Activated CD4-positive, alpha-beta T cell treated with anti-CD3 and anti-CD28 coated beads, Interleukin-2, amount 10 ng/mL, durations not matched to agents 24 days and 14 days (primary cell): ENCODE measurements at places on chromosomes 7 and 10. TPM values are rescaled to one million over a fixed set of nuclear protein-coding genes. Genes with fewer than 3 reads are reported as not detected.

NXPH1 gene
- not detected in 2 replicates for total RNA-seq

GRCh38 chr10:108307250-108307924 lies 1142.9 kb upstream of the SORCS1 start:
- H3K27me3 ChIP-seq = no peaks in the 10 kb centered on the region
- no peak overlapping the region for H3K4me3 ChIP-seq
- H3K27ac ChIP-seq = no peak overlapping the region
- no peak for DNase-seq
- no peaks in the 10 kb centered on the region for H3K4me1 ChIP-seq

- H3K4me3 ChIP-seq = no peak overlapping the region
- H3K27ac ChIP-seq = no peak overlapping the region
- no peaks in the 10 kb centered on the region for H3K4me1 ChIP-seq
- DNase-seq = no peak
- no peaks in the 10 kb centered on the region for H3K36me3 ChIP-seq
Observed at GRCh38 chr10:62335326-62335725, 38.8 kb upstream of the ZNF365 start.

DNA sequence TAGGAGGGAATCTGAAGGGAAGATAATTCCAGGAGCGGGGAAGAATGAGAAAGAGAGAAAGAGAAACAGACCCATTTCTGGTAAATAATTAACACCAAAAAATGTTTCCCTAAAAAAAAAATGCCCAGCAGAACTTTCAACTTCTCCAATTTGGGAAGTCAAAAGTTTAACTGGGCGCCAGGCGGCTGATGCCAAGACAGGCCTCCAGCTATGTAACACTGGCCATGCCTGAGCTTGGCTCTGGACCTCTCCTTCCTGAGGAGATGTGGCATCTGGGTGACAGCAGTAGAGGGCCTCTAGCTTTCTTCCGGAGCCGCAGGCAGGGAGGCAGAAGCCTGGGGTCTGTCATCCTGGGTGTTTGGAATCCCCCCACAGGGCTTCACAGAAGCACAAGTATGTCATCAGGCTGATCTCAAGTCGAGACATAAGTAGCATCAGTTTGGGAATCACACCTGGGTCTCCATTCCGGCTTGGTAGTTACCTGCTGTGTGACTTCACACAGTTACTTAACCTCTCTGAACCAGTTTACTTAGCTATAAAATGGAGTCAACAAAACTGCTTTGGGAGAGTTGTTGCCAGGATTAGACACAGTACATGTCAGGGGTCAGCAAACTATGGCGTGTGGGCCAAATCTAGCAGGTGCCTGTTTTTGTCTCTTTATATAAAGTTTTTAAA lies 50.5 kb upstream of the TCF7L2 start:
- H3K4me1 ChIP-seq = no peaks in the 10 kb centered on the region
- H3K4me3 ChIP-seq = no peak overlapping the region
- H3K36me3 ChIP-seq = no peaks in the 10 kb centered on the region
- no peak overlapping the region for H3K27ac ChIP-seq
- DNase-seq = no peak

DNA sequence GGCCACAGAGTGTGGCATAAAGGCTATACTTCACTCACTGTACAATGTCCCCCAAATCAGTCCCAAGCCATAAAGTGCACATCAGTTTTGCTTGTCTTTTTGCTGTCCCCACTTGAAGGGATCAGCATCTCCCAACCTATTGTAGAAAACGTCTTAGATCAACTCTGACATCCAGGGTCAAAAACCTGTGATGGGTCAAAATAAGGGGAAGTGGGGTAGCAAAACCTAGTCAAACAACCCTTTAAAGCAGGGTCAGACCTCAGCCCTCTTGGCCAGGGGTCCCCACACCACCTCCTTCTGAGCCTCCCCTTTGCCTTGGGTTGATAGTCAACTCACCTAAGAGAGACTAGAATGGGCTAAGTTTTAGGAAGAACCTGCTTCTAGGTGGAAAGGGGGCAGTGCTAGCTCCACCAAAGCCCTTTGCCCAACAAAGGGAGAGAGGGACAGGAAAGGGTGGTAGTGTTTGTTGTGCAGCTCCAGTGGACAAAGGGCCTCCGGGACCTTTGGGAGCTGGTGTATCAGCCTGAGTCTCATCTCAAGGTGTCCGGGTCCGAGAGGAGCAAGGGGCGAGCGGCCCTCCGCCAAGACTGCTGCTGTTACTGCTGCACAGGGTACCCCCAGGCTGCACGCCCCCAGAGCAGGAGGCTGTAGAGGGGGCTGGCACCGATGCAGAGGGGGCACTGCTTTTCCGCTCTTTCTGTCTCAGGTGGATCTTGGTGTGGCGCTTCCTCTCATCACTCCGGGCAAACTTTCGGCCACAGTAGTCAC lies 3.3 kb downstream of the EGR2 start:
- DNase-seq = no peak
- peaks cover 1% of the 10 kb centered on the region for H3K27me3 ChIP-seq
- peak overlapping the region; percentile 100 for H3K27ac ChIP-seq
- H3K4me1 ChIP-seq = peaks cover 63% of the 10 kb centered on the region
- peak overlapping the region; percentile 97 for H3K4me3 ChIP-seq
- H3K36me3 ChIP-seq = peaks cover 77% of the 10 kb centered on the region

GRCh38 chr7:157712666-157713235 lies 375.9 kb downstream of the DNAJB6 start:
- no peaks in the 10 kb centered on the region for H3K4me1 ChIP-seq
- no peaks in the 10 kb centered on the region for H3K27me3 ChIP-seq
- DNase-seq = peak; percentile 46
- H3K36me3 ChIP-seq = no peaks in the 10 kb centered on the region
- no peak overlapping the region for H3K4me3 ChIP-seq

DNA sequence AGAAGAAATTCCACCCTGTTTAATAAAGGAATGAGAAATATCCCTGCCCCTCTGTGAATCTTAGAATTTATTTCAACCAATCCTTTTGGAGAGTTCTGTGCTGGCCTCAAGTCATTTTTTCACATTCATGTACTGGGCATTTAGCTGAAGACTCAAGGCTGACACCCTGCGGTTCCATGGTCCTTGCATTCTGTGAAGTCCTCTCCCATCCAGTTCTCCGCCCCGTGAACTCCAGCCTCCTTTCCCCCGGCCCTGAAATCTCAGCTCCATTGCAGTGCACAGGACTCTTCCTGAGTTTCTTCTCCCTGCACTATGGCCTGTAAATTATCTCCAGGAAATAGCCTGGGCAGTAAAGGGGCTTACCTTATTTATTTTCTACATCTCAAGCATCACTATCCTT lies 183.0 kb upstream of the KCND2 start:
- no peak overlapping the region for H3K27ac ChIP-seq
- no peaks in the 10 kb centered on the region for H3K4me1 ChIP-seq
- no peak for DNase-seq
- H3K27me3 ChIP-seq = no peaks in the 10 kb centered on the region
- no peaks in the 10 kb centered on the region for H3K36me3 ChIP-seq

ZNF736 gene
- 18.7 and 22.6 TPM in 2 replicates for total RNA-seq

PRKCQ gene
- 36.0 TPM in 2 replicates for total RNA-seq

DNA sequence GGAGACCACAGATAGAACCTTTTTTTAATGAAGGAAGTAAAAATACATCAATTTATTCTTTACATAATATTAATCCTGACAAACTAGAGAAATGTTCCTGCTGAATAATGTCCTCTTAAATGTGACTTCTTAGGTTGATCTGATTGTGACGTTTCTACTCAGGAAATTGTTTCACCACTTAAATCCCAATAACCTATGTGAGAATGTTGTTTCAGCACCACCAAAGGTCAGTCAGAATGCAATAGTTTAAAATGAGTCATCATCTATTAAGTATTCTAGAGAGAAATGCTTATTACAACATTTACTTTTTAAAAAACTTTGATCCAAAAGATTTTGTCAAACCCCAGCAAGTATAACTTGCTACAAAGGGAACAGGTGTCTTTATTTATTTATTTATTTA lies 155.4 kb upstream of the CACNA2D1 start:
- no peaks in the 10 kb centered on the region for H3K4me1 ChIP-seq
- H3K4me3 ChIP-seq = no peak overlapping the region
- DNase-seq = no peak
- no peak overlapping the region for H3K27ac ChIP-seq
- H3K36me3 ChIP-seq = no peaks in the 10 kb centered on the region
- no peaks in the 10 kb centered on the region for H3K27me3 ChIP-seq

MACC1 gene
- not detected in 2 replicates for total RNA-seq

- H3K4me1 ChIP-seq = no peaks in the 10 kb centered on the region
- no peak overlapping the region for H3K4me3 ChIP-seq
- no peaks in the 10 kb centered on the region for H3K36me3 ChIP-seq
- peaks cover 4% of the 10 kb centered on the region for H3K27me3 ChIP-seq
- no peak overlapping the region for H3K27ac ChIP-seq
Observed at GRCh38 chr10:122259075-122259466, 12.0 kb upstream of the BTBD16 start.

NAT16 gene
- not detected in 2 replicates for total RNA-seq

DNA sequence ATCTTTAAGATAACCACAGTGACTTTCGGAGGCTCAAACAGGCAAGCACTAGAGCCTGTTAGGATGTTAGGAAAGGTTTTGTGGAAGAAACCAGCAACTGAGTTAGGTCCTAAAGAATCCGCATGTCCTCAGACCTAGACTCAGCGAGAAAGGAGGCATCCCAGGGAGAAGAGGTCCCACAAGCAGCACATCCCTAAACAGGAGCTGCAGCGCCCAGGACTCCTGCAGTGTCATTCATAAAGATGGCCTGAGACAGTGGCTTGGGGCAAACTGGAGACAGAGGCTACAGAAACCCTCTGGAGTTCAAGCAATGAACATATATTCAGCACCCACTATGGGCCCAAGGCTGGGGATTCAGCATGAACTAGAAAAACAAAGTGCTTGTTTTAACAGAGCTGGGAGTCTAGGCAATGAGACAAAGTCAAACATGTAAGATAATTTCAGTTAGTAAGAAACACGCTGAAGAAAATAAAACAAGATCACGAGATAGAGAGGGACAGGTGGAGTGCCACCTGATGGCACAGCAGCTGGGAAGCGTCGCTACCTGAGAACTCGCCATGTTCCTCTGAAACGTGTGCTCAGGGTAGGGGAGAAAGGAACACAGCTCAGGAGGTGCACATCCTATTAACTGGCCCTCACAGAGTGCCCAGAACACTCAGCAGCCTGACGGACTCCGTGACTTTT lies 48.1 kb downstream of the PARD3 start:
- no peaks in the 10 kb centered on the region for H3K4me1 ChIP-seq
- no peak for DNase-seq
- no peak overlapping the region for H3K4me3 ChIP-seq
- H3K27ac ChIP-seq = no peak overlapping the region

- peaks cover 1% of the 10 kb centered on the region for H3K27me3 ChIP-seq
- H3K36me3 ChIP-seq = no peaks in the 10 kb centered on the region
- H3K4me3 ChIP-seq = no peak overlapping the region
- H3K27ac ChIP-seq = peak overlapping the region; percentile 14
Observed at GRCh38 chr7:131803816-131804215, 247.4 kb upstream of the PODXL start.

PRKAG2 gene
- 14.3 and 15.5 TPM in 2 replicates for total RNA-seq

GRCh38 chr7:151435971-151436370 lies 4.0 kb downstream of the CRYGN start:
- peaks cover 17% of the 10 kb centered on the region for H3K4me1 ChIP-seq
- peaks cover 11% of the 10 kb centered on the region for H3K27me3 ChIP-seq
- no peak overlapping the region for H3K4me3 ChIP-seq
- no peaks in the 10 kb centered on the region for H3K36me3 ChIP-seq
- DNase-seq = no peak

DNA sequence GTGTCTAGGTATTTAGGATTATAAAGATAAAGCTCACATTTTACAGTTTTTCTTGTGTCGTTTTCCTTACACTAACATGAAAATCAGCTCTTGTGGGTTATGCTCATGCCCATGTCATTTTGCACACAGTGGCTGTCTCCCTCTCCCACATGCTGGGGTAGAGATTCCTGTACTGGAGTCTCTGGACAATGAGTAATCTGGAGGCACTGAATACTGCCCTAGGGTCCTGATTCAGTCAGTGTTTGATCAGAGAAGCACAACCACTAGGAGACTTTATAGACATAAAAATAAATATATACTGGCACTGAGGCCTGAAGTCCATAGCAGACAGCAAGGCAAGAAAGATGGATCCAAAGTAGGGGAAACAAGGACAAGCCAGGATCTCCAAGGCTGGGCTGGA lies 1008.8 kb downstream of the KCNMA1 start:
- no peaks in the 10 kb centered on the region for H3K36me3 ChIP-seq
- no peaks in the 10 kb centered on the region for H3K4me1 ChIP-seq
- no peak for DNase-seq
- peaks cover 2% of the 10 kb centered on the region for H3K27me3 ChIP-seq
- no peak overlapping the region for H3K27ac ChIP-seq

- H3K4me3 ChIP-seq = no peak overlapping the region
- H3K4me1 ChIP-seq = peaks cover 4% of the 10 kb centered on the region
- no peaks in the 10 kb centered on the region for H3K36me3 ChIP-seq
- no peak overlapping the region for H3K27ac ChIP-seq
- peaks cover 9% of the 10 kb centered on the region for H3K27me3 ChIP-seq
Observed at GRCh38 chr7:154911862-154912455, 91.0 kb downstream of the PAXIP1 start.

- no peaks in the 10 kb centered on the region for H3K36me3 ChIP-seq
- H3K27ac ChIP-seq = no peak overlapping the region
- H3K4me1 ChIP-seq = peaks cover 5% of the 10 kb centered on the region
- no peak overlapping the region for H3K4me3 ChIP-seq
- DNase-seq = no peak
Observed at GRCh38 chr10:12387561-12388210, 38.3 kb downstream of the CAMK1D start.

GRCh38 chr7:3486841-3487240 lies 185.8 kb downstream of the SDK1 start:
- H3K27me3 ChIP-seq = peaks cover 15% of the 10 kb centered on the region
- H3K4me1 ChIP-seq = no peaks in the 10 kb centered on the region
- DNase-seq = no peak
- no peak overlapping the region for H3K4me3 ChIP-seq
- no peaks in the 10 kb centered on the region for H3K36me3 ChIP-seq

- peaks cover 11% of the 10 kb centered on the region for H3K27me3 ChIP-seq
- H3K4me3 ChIP-seq = no peak overlapping the region
- H3K4me1 ChIP-seq = no peaks in the 10 kb centered on the region
- DNase-seq = no peak
- no peak overlapping the region for H3K27ac ChIP-seq
Observed at GRCh38 chr10:15349112-15349511, 22.0 kb downstream of the FAM171A1 start.

- H3K27ac ChIP-seq = peak overlapping the region; percentile 7
- peaks cover 9% of the 10 kb centered on the region for H3K4me1 ChIP-seq
- peak overlapping the region; percentile 84 for H3K4me3 ChIP-seq
- peaks cover 21% of the 10 kb centered on the region for H3K27me3 ChIP-seq
Observed at GRCh38 chr7:158958618-158959017, 102.3 kb downstream of the DYNC2I1 start.

SEMA3C gene
- not detected in 2 replicates for total RNA-seq

IDI2 gene
- total RNA-seq = not detected in 2 replicates

PRTFDC1 gene
- 0.21 and 0.50 TPM in 2 replicates for total RNA-seq

DNA sequence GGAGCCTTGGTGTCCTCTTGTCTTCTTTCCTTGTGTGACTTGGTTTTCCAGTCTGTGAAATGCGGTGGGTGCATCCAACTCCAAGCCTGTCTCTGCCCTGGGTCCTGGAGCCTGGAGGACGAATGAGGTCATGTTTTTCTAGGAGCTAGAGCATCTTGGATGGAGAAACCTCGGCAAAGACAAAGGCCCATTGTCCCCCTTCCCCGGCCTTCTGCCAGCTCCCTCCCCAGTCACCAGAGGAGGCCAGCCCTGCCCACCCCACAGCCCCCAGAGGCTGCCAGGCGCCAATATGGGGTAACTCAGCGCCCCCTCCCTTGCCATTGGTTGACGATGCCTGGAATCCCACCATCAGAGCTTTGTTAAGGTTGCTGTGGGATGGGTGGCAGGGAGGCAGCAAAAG lies 40.4 kb downstream of the KCTD7 start:
- H3K4me3 ChIP-seq = no peak overlapping the region
- no peak overlapping the region for H3K27ac ChIP-seq
- DNase-seq = no peak
- no peaks in the 10 kb centered on the region for H3K27me3 ChIP-seq
- H3K4me1 ChIP-seq = peaks cover 5% of the 10 kb centered on the region
- peaks cover 5% of the 10 kb centered on the region for H3K36me3 ChIP-seq
